Smooth muscle cell of the pulmonary artery (primary cell): ENCODE measurements at places on chromosomes 5 and 9. TPM values are rescaled to one million over a fixed set of nuclear protein-coding genes. Genes with fewer than 3 reads are reported as not detected.

GPR151 gene
- not detected in 2 replicates for total RNA-seq

LAMC3 gene
- 0.30 and 0.33 TPM in 2 replicates for total RNA-seq

ENTPD8 gene
- total RNA-seq = not detected in 2 replicates

CAVIN4 gene
- 1.6 TPM in 2 replicates for total RNA-seq

NTNG2 gene
- 3.4 and 3.8 TPM in 2 replicates for total RNA-seq

TUSC1 gene
- total RNA-seq = 9.4 and 10.0 TPM in 2 replicates

CCIN gene
- 3.6 and 3.7 TPM in 2 replicates for total RNA-seq

GRXCR2 gene
- total RNA-seq = not detected in 2 replicates

STKLD1 gene
- total RNA-seq = 0.20 and 0.33 TPM in 2 replicates

PPP1R2B gene
- total RNA-seq = 0.03 and 0.07 TPM in 2 replicates

OTP gene
- not detected in 2 replicates for total RNA-seq

TAF1L gene
- under 0.01 TPM in 1 of 2 replicates, not detected in the other for total RNA-seq

PCDHA8 gene
- total RNA-seq = 0.07 and 0.26 TPM in 2 replicates

MEGF10 gene
- under 0.01 and 3.0 TPM in 2 replicates for total RNA-seq

C9 gene
- total RNA-seq = not detected in 2 replicates

TNFSF8 gene
- total RNA-seq = not detected in 2 replicates

RNF224 gene
- 0.07 TPM in 1 of 2 replicates, not detected in the other for total RNA-seq

MCTP1 gene
- 1.3 and 11.0 TPM in 2 replicates for total RNA-seq

PPP3R2 gene
- not detected in 2 replicates for total RNA-seq

LOX gene
- total RNA-seq = 669 and 1,031 TPM in 2 replicates

TRIP13 gene
- 6.4 and 8.2 TPM in 2 replicates for total RNA-seq

ORM2 gene
- total RNA-seq = not detected in 2 replicates

CENPP gene
- 4.0 and 4.7 TPM in 2 replicates for total RNA-seq

RASGEF1C gene
- not detected in 2 replicates for total RNA-seq

LCN1 gene
- 0.20 and 0.43 TPM in 2 replicates for total RNA-seq

CRAT gene
- total RNA-seq = 70.1 and 73.5 TPM in 2 replicates

PRSS3 gene
- total RNA-seq = 12.1 and 14.8 TPM in 2 replicates

BSPRY gene
- 0.07 TPM in 1 of 2 replicates, not detected in the other for total RNA-seq

SOX30 gene
- not detected in 2 replicates for total RNA-seq

ANKRD34B gene
- total RNA-seq = not detected in 2 replicates
